ENCODE measurements at places on chromosomes 16 and 17. TPM values are rescaled to one million over a fixed set of nuclear protein-coding genes. Genes with fewer than 3 reads are reported as not detected.

GRCh38 chr16:80993834-80994233 lies 12.9 kb downstream of the CMC2 start:
- no peak for DNase-seq

DNA sequence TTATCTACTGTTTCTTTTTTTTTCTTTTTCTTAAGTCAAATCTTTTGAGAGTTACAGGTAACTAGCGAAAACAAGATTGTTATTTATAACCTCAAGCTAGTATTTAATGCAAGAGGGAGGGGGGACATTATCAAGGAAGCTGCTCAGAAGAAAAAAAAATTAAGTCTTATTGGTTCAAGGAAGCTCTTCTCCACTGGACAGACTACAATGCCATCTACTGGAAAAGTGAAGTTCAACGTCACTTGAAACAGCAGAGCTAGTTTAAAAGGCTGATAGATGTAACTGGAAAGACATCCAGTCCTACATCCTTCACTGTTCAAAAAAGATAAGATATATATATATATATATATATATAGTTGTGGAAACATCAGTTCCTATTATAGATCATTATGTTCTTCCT lies 418.0 kb upstream of the PSMD7 start:
- DNase-seq = peak; percentile 64

DNA sequence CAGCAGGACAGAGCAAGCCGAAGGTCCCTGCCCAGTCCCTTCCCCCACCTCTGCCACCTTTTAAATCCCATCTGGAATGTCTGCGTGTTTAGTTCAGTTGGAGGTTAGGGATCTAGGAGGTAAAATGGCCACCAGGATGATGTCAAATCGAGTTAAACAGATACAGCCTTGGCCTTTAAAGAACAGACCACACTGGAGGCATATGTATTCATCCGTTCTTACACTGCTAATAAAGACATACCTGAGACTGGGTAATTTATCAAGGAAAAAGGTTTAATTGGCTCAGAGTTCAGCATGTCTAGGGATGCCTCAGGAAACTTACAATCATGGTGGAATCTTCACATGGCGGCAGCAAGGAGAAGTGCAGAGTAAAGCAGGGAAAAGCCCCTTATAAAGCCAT lies 167.8 kb upstream of the CACNG5 start:
- no peak for DNase-seq

GRCh38 chr17:57892820-57893595 lies 43.2 kb upstream of the MRPS23 start:
- peak; percentile 97 for DNase-seq

Gene TNRC6A
- total RNA-seq = 49.4 TPM

Measured in fibroblast of lung (primary cell).